ENCODE measurements at places on chromosomes 4 and X. TPM values are rescaled to one million over a fixed set of nuclear protein-coding genes. Genes with fewer than 3 reads are reported as not detected.

The TMPRSS11A gene
- total RNA-seq: not detected

The CCKAR gene
- total RNA-seq: not detected

The ZMAT1 gene
- total RNA-seq: 1.3 TPM

The TMPRSS11D gene
- total RNA-seq: 0.09 TPM

The CCDC149 gene
- total RNA-seq: 13.3 TPM

The LSM6 gene
- 28.4 TPM for total RNA-seq

The BANK1 gene
- total RNA-seq: 0.09 TPM

The KLB gene
- total RNA-seq: under 0.01 TPM

The UGT2B11 gene
- total RNA-seq: not detected

The SSX4 gene
- total RNA-seq: not detected

The SYNPO2 gene
- 0.17 TPM for total RNA-seq

The SMIM10L2A gene
- total RNA-seq: 0.70 TPM

The TRPC3 gene
- total RNA-seq: not detected

The GAGE13 gene
- total RNA-seq: not detected

The EGF gene
- total RNA-seq: under 0.01 TPM

The NPNT gene
- 0.09 TPM for total RNA-seq

The PITX2 gene
- not detected for total RNA-seq

The UGT2B17 gene
- not detected for total RNA-seq

The VCX3A gene
- not detected for total RNA-seq

The GPRASP1 gene
- 2.6 TPM for total RNA-seq

The CENPI gene
- 30.2 TPM for total RNA-seq

All from dermis blood vessel endothelial cell (primary cell).